ENCODE measurements at places on chromosomes 1 and 21. TPM values are rescaled to one million over a fixed set of nuclear protein-coding genes. Genes with fewer than 3 reads are reported as not detected.

PTPRF gene
- total RNA-seq = 4.2 TPM

LRRC39 gene
- 187 TPM for total RNA-seq

CRYBG2 gene
- total RNA-seq = not detected

CNKSR1 gene
- total RNA-seq = 1.4 TPM

KCNJ9 gene
- total RNA-seq = not detected

OPTC gene
- total RNA-seq = not detected

TRIM46 gene
- 0.08 TPM for total RNA-seq

ARMH1 gene
- total RNA-seq = 0.83 TPM

RNASEL gene
- total RNA-seq = 3.3 TPM

CASQ2 gene
- total RNA-seq = 804 TPM

ZNHIT6 gene
- 8.2 TPM for total RNA-seq

C1orf105 gene
- total RNA-seq = 14.3 TPM

C1QTNF12 gene
- 0.51 TPM for total RNA-seq

GUCA2A gene
- not detected for total RNA-seq

MYBPH gene
- not detected for total RNA-seq

AMIGO1 gene
- total RNA-seq = 19.3 TPM

TFF2 gene
- not detected for total RNA-seq

RAB42 gene
- total RNA-seq = 1.4 TPM

AGBL4 gene
- 0.16 TPM for total RNA-seq

SLC45A1 gene
- 1.9 TPM for total RNA-seq

KLHDC9 gene
- 4.7 TPM for total RNA-seq

BNIPL gene
- 0.43 TPM for total RNA-seq

PPIAL4G gene
- not detected for total RNA-seq

C1orf185 gene
- total RNA-seq = not detected

OMA1 gene
- 32.9 TPM for total RNA-seq

TTC22 gene
- total RNA-seq = not detected

DIRAS3 gene
- 22.9 TPM for total RNA-seq

AXDND1 gene
- total RNA-seq = not detected

TFF1 gene
- total RNA-seq = not detected

RNF207 gene
- 70.1 TPM for total RNA-seq

SH2D1B gene
- 0.16 TPM for total RNA-seq

KCND3 gene
- total RNA-seq = 19.7 TPM

FAM177B gene
- not detected for total RNA-seq

GNAT2 gene
- not detected for total RNA-seq

PLA2G4A gene
- 2.1 TPM for total RNA-seq

ADAMTSL4 gene
- 64.4 TPM for total RNA-seq

DUSP10 gene
- 4.5 TPM for total RNA-seq

LCE2C gene
- total RNA-seq = not detected

S100A7 gene
- total RNA-seq = not detected

DIO1 gene
- not detected for total RNA-seq

FTCD gene
- 1.9 TPM for total RNA-seq

SMPDL3B gene
- not detected for total RNA-seq

CYP4A11 gene
- total RNA-seq = not detected

ELAVL4 gene
- total RNA-seq = not detected

All from Right ventricle myocardium superior (tissue), 1 donor.